ENCODE measurements at places on chromosomes 2 and 18.

GRCh38 chr2:143524119-143524553, 394.9 kb downstream of the ARHGAP15 start:
- no peak overlapping the region for H3K4me3 ChIP-seq
- H3K27me3 ChIP-seq = no peaks in the 10 kb centered on the region
- H3K36me3 ChIP-seq = no peaks in the 10 kb centered on the region
- DNase-seq = no peak

DNA sequence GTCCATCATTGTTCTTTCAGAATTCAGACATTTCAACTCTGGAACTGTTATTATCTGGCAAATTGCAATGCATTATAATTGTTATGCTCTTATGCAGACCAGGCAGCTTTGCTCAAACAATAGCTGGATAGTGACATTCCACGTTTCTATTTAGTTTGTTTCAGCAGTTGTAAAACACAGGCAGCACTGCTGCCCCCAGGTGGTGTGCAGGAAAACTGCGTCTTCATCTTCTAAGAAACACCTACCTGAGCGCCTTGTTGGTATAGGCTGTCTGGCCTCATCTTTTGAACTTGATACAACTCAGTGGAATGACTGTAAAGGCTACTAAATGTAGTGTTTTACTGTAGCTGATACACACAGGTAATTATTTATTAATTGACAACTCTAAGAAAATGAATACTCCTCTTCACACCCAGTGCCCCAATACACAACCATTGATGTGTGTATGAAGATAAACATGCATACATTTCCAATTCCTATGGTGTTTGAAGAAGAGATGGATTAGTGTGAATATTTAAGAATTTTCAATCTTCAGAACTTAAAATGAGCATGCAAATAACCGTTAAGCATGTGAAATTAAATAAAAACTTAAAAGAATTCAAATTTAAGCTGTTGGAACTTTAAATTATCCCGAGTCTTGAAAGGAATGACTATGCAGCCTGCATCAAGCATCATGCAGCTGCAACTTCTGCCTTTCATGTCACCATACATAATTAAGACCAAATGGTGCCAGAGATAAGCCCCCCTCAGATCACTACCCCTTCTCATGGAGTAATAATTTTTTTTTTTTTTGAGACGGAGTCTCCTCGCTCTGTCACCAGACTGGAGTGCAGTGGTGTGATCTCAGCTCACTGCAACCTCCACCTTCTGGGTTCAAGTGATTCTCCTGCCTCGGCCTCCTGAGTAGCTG, 85.6 kb downstream of the CD8B2 start:
- no peak for DNase-seq
- H3K27me3 ChIP-seq = no peaks in the 10 kb centered on the region
- H3K27ac ChIP-seq = no peak overlapping the region
- no peaks in the 10 kb centered on the region for H3K36me3 ChIP-seq

DNA sequence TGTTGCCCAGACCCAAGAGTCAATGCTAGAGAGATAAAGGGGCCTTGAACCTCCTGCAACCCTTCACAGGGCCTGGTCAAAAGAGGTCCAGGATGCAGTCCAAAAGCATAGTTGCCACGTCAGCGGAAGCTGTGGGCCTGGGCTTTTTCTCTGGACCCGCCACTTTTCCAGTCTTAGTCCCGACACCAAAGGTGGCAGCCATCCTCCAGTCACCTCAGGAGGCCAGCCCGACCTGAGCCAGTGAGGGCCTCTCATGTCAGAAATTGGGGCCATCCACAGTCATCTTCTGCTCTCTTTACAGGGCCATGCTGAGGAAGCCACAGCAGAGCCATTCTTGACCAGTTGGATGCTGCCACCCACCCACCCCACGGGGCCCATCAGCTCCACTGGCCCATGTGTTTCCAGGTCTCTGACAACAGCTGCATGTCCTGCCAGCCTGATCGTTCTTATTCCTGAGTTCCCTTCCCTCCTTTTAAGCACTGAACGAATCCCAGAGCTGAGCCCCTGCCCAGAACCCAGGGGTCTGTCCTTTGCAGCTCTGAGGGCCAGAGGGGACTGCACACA, 34.1 kb upstream of the KLHL29 start:
- peaks cover 7% of the 10 kb centered on the region for H3K4me1 ChIP-seq
- no peaks in the 10 kb centered on the region for H3K36me3 ChIP-seq
- H3K4me3 ChIP-seq = no peak overlapping the region
- DNase-seq = no peak
- H3K27ac ChIP-seq = no peak overlapping the region
- no peaks in the 10 kb centered on the region for H3K27me3 ChIP-seq

GRCh38 chr2:127371037-127371436, 16.7 kb downstream of the MAP3K2 start:
- no peaks in the 10 kb centered on the region for H3K36me3 ChIP-seq
- DNase-seq = peak; percentile 51
- H3K27me3 ChIP-seq = no peaks in the 10 kb centered on the region
- peak overlapping the region; percentile 13 for H3K4me3 ChIP-seq

DNA sequence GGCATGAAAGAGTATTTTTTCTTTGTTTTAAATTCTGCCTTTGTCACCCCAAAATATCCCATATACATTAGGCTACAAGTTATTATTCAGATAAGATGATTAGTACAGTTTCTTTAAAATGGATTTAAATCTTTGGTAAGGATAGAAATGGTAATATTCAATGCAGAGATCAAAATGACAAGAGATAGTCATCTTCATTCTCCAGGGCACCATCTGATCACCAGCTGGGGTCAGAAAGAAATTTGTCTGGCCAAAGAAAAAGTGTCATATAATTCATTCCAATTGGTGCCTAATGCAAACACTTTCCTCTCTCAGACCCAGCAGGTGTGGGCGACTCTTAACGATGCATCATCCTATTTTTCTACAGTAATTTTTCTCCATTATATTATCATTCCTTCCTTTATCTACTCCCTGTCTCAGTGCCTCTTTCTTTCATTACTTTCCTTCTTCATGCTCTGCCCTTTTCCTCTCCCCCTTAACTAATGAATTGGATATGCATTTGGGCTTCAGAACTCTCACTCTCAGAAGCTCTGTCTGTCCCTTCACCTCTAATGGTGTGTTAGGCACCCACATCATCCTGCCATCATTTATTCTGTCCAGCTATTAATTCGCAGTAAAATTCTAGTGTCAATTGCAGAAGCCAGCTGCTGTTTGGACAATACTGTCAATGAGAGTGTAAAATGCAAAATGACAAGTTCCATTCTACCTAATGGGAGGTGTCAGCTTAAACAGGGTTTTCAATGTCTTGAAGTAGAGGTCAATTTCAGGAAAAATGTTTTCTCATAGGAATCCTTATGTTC, 570.5 kb downstream of the TDRD15 start:
- DNase-seq = no peak
- H3K27ac ChIP-seq = no peak overlapping the region
- no peaks in the 10 kb centered on the region for H3K4me1 ChIP-seq
- no peaks in the 10 kb centered on the region for H3K27me3 ChIP-seq

DNA sequence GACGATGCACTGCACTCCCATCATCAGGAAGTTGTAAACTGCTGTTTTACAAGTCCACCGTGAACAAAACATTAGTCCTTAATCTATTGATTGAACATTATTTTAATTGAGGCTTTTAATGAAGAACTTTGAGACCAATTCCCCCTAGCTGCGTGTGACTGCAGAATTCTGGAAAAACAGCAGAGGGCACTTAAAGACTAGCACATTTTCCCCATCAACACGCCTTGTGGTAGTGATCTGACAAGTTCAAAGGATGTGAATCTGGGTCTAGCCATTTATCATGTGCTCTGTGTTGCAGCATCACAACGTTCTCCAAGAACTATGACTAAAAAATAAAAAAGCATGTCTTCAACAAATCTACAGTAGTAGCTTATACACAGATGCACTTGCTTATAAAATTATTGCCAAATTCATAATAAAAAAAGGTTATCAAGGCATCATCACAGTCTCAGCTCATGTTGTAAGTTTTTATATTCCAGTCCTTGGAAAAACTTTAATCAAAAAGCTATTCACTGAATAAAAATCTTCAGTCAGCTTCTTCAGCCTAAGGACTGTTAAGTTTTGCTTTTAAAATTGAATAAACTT, 35.8 kb downstream of the SKOR2 start:
- no peak overlapping the region for H3K4me3 ChIP-seq
- DNase-seq = no peak
- no peaks in the 10 kb centered on the region for H3K27me3 ChIP-seq
- H3K36me3 ChIP-seq = no peaks in the 10 kb centered on the region
- H3K27ac ChIP-seq = no peak overlapping the region

GRCh38 chr2:238919307-238919706, 71.4 kb downstream of the TWIST2 start:
- no peak for DNase-seq
- H3K27ac ChIP-seq = no peak overlapping the region
- no peaks in the 10 kb centered on the region for H3K4me1 ChIP-seq
- no peaks in the 10 kb centered on the region for H3K36me3 ChIP-seq
- H3K4me3 ChIP-seq = no peak overlapping the region

DNA sequence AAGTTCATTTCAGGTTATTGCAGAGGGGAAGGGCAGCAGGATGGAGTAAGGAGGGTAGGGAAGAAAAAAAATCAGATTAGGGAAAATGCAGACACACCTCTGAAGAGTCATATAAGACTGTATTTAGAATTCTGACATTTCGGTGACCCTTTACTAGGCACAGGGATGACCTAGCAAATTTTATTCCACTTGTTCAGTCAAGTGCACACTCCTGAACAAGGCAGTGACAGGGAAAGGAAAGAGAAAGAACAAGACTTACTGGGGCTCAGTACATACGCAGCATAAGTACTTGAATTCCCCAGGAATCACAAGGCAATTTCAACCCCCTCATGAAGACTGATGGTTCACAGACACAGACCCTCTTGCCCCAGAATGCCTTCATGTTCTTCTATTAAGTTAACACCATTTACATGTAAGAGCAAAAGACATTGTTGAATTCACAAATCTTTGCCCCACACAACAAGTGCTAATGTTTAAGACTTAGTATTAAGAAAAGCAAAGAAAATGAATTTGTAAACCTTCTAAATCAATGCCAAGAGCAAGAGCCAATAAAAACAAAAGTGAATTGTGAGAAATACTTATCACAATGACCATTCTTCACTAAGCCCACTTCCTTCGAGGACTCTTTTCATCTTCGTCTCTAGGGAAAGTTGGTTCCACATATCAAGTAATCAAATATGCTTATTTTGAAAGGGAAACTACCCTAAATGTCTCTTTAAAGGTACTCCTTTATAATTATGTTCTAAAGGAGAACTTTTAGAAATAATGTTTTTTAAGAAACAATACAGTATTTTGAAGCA, 47.0 kb downstream of the COBLL1 start:
- no peak overlapping the region for H3K4me3 ChIP-seq
- H3K27ac ChIP-seq = peak overlapping the region; percentile 48
- H3K36me3 ChIP-seq = no peaks in the 10 kb centered on the region
- DNase-seq = no peak
- H3K27me3 ChIP-seq = no peaks in the 10 kb centered on the region
- peaks cover 16% of the 10 kb centered on the region for H3K4me1 ChIP-seq

- H3K27me3 ChIP-seq = no peaks in the 10 kb centered on the region
- DNase-seq = no peak
- no peaks in the 10 kb centered on the region for H3K36me3 ChIP-seq
- H3K27ac ChIP-seq = no peak overlapping the region
- peaks cover 39% of the 10 kb centered on the region for H3K4me1 ChIP-seq
- no peak overlapping the region for H3K4me3 ChIP-seq
Measured at GRCh38 chr2:26077291-26077690, 43.4 kb downstream of the RAB10 start.

GRCh38 chr2:228590681-228591080, 409.2 kb upstream of the SPHKAP start:
- H3K4me3 ChIP-seq = no peak overlapping the region
- H3K36me3 ChIP-seq = no peaks in the 10 kb centered on the region
- no peaks in the 10 kb centered on the region for H3K27me3 ChIP-seq
- H3K27ac ChIP-seq = no peak overlapping the region

GRCh38 chr2:241092677-241093076, 9.4 kb downstream of the MTERF4 start:
- no peak overlapping the region for H3K4me3 ChIP-seq
- H3K27ac ChIP-seq = peak overlapping the region; percentile 63
- peaks cover 87% of the 10 kb centered on the region for H3K36me3 ChIP-seq
- H3K27me3 ChIP-seq = no peaks in the 10 kb centered on the region
- peaks cover 5% of the 10 kb centered on the region for H3K4me1 ChIP-seq

DNA sequence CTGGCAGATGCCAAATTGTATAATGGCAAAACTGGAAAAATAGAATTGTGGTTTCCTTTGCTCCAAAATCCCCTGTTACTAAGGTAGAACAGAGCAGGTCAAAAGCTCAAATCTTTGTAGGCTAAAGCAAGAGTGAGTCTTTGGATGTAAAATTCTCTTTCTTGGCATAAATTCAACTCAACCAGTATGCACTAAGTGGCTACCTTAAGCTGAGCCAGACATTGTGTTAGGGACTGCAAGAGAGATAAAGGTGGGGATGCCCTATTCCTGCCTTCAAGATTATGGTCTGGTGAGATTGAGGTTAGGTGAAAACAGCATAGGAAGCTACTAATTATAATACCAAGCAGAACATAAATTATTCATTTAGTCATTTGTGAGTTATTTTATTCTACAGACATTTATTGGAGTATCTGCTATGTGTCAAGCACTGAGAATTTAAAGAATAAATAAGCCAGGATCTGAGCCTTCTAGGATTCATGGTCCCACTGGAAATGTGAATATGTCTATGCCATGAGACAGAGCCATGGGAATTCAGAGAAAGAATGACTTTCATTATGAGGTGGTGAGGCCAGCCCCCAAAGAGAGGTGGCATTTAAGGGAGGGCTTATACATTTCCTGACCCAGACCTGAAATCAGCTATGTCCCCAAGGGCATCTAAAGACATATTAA, 198.0 kb upstream of the NCKAP5 start:
- H3K27me3 ChIP-seq = no peaks in the 10 kb centered on the region
- H3K4me3 ChIP-seq = no peak overlapping the region
- no peak overlapping the region for H3K27ac ChIP-seq
- H3K36me3 ChIP-seq = no peaks in the 10 kb centered on the region
- H3K4me1 ChIP-seq = no peaks in the 10 kb centered on the region

DNA sequence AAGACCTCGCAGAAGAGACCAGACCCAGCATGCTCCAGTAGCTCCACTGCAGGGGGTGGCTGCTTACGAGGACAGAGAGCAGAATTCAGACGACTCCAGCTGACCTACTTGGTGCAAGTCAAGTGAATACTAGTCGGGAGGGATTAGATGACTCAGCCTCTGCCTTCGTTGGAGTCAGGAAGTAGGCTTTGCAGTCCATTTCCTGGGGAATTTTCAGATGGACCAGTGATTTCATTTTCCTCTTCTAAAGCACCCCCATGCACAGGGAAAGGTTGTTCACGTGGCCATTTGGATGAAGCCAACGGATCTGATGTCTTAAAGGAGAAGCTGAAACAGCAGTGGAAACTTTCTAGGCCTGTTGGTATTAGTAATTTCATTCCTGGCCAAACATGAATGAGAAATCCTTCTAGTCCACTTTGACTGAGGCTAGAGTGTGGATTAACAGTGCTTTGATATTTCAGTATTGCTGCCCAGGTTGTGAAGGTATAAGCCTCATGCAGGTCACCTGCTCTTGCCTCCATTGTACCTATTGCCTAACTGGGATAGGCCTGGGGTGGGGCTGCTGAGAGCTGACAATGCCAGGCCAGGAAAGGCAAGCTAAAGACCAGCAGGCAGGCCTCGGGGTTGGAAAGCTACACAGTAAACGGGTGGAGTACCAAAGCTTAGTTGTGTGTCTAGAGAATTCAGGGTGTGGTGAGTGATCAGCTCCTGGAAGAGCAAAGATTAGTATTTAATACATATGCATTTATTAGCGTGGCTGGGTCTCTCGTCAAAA, 117.6 kb upstream of the FOSL2 start:
- peaks cover 52% of the 10 kb centered on the region for H3K4me1 ChIP-seq
- no peaks in the 10 kb centered on the region for H3K36me3 ChIP-seq
- H3K27me3 ChIP-seq = no peaks in the 10 kb centered on the region
- peak overlapping the region; percentile 70 for H3K27ac ChIP-seq
- no peak overlapping the region for H3K4me3 ChIP-seq
- peak; percentile 63 for DNase-seq

All from gastrocnemius medialis (tissue), 4 donors.